A549 treated with Mapracorat at 1 μM for 4 hours (cell line): ENCODE measurements at places on chromosomes 1 and 21. TPM values are rescaled to one million over a fixed set of nuclear protein-coding genes. Genes with fewer than 3 reads are reported as not detected.

HSPG2 gene
- 52.6 to 78.9 TPM (median 72.9 TPM) in 5 replicates for total RNA-seq

SLC25A24 gene
- 21.2 to 29.7 TPM (median 28.6 TPM) in 5 replicates for total RNA-seq

SMCP gene
- total RNA-seq: not detected in 5 replicates

MFAP2 gene
- 0.34 to 1.00 TPM (median 0.88 TPM) in 5 replicates for total RNA-seq

SDC3 gene
- total RNA-seq: 7.6 to 12.9 TPM (median 10.5 TPM) in 5 replicates

SLC1A7 gene
- not detected in 5 replicates for total RNA-seq

KRTAP12-2 gene
- total RNA-seq: not detected in 5 replicates

SUSD4 gene
- 0.28 to 0.82 TPM (median 0.48 TPM) in 5 replicates for total RNA-seq

FCRL2 gene
- total RNA-seq: not detected in 5 replicates

AMIGO1 gene
- total RNA-seq: 1.0 to 1.4 TPM (median 1.3 TPM) in 5 replicates

RASAL2 gene
- total RNA-seq: 16.0 to 23.2 TPM (median 17.4 TPM) in 5 replicates

CD48 gene
- total RNA-seq: not detected in 5 replicates

SLC35F3 gene
- total RNA-seq: 3.6 to 5.2 TPM (median 4.9 TPM) in 5 replicates

TTC39A gene
- 1.5 to 2.7 TPM (median 2.2 TPM) in 5 replicates for total RNA-seq

PCSK9 gene
- 2.0 to 3.8 TPM (median 3.0 TPM) in 5 replicates for total RNA-seq

ITPKB gene
- total RNA-seq: 1.8 to 2.7 TPM (median 2.2 TPM) in 5 replicates
